Astrocyte (in vitro differentiated cells and primary cell): ENCODE measurements at places on chromosomes 1 and 21.

DNA sequence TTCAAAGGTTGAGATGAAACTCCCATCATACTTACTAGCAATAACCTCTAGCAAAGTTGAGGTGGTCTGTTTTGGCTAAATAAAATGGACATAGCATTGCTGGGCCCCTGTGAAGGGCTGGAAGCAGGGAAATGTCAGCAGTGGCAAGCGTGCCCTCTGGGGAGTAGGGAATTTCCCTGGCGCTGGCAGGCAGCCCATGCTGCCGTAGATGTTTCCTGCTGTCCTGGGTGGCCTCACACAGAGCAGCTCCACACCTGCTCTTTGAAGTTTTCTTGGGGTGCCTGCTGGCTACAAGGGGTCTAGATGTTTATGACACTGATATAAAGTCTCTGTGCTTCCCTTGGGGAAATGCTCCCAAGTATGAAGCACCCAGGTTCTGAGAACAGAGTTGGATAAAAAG lies 30.2 kb downstream of the ADARB1 start:
- DNase-seq: no peak

- DNase-seq: no peak
Measured at GRCh38 chr1:208714323-208714722, 470.1 kb upstream of the PLXNA2 start.

DNA sequence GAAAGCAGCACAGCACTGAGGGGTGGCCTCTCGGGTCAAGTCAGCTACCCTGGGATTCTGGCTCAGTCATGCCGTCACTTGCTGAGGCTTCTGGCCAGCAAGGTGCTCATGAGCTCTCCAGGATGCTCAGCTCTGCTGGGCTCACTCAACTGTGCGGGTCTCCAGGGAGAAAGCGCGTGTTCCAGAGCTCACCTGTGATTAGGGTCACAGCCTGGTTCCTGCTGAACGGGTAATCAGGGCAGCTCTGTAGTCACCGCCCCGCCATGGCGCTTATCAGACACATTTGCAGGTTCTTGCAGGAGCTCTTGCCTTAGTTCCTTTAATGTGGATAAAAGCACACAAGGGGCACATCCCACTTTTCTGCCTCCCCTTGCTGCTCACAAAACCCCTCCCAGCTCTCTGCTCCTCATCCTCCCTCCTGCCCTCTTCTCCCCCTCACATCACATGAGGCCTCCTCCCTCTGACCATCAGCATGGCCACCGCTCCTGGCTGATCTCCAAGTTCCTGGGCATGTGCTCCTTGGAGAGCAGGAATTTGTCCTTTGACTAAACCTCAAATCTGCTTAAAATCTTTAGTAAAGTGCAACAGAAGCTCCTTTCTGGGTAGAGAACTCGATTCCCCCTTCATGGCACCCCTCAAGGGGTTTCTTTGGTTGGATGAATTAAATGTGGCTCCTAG lies 2.0 kb downstream of the PCP4 start:
- no peak for DNase-seq

GRCh38 chr1:207156095-207156494 lies 52.1 kb downstream of the C4BPA start:
- no peak for DNase-seq

DNA sequence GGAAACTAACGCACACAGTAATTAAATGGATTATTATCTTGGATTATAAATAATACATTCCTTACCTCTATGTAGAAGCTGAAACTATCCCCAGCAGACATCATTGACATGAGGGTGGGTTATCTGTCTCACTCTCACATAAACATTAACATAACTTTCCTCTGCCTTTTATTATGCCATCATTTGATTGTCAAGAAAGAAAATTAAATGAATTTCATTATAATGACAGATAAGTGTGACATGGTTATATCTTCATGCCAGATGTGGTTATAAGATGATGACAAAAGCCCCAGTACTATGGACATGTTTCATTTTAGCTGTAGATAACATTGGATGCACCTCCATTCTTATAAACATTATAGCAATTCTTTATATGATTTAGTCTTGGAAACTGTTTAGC lies 476.5 kb downstream of the KCNT2 start:
- no peak for DNase-seq

DNA sequence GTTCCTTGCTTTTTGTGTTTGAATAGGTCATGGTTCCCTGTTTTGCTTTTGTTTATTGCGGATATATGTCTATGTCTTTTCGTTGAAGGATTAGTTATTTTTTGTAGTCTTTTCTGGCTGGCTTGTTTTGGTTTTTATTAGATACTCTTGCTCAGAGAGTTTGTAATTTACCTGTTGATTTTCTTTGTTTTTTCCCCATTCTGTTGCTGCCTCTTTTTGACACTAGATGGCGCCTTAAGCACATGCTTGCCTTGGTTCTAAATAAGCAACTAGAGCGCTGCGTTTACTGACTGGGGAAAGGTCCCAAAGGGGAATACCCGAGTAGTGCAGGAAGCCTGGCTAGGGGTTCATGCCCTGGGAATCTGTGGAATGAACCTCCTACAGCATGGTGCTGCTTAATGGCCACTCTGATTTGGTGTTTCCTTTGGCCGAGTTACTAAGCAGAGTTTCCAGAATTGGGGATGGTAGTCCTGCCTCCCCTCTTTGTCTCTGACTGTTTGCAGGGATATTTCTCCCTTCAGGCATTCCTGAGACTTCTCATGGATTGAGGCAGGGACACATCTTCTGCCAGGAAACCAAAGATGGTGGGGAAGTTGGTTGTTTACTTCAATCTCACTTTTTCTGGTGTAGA lies 143.2 kb downstream of the PTPRU start:
- DNase-seq: peak; percentile 6

GRCh38 chr1:25977801-25978200 lies 20.1 kb downstream of the PAFAH2 start:
- no peak for DNase-seq

DNA sequence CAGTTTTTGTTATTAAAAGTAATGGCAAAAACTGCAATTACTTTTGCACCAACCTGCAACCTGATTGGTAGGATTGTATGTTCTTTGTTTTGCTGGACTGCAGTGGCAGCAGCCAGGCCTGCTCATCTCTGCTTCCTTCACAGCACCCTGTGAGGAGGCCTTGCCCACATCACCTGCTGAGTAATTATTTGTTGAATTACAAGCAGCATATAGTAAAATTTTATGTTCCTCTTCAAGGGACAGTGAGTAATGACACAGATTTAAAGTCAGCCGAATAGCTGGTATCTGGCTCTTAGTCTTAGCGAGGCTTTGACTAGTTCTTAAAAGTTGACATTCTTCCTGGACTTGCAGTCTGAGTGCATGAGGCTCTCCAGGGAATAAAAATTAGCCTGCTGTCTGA lies 435.1 kb downstream of the PRDM2 start:
- no peak for DNase-seq

GRCh38 chr1:73839922-73840321 lies 358.1 kb downstream of the LRRIQ3 start:
- no peak for DNase-seq

- no peak for DNase-seq
Measured at GRCh38 chr1:14693949-14694348, 95.5 kb downstream of the KAZN start.

DNA sequence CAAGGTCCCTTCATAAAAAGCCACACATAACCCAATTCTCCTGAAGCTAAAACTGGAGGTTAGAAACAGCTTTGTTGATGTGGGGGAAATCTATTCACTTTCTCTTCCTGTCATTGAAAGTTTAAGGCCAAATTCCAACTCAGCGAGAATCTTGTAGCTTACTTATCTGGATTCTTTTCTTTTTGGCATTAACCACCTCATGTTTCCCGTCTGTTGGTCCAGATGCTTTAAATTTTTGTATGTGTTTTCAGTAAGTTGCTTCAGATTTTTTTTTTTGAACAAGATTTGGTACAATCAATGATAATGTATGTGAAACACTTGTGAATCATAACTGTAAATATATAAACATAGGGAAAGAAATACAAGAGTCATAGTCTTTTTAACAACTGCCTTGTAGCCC lies 33.7 kb upstream of the NEK7 start:
- DNase-seq: peak; percentile 93

DNA sequence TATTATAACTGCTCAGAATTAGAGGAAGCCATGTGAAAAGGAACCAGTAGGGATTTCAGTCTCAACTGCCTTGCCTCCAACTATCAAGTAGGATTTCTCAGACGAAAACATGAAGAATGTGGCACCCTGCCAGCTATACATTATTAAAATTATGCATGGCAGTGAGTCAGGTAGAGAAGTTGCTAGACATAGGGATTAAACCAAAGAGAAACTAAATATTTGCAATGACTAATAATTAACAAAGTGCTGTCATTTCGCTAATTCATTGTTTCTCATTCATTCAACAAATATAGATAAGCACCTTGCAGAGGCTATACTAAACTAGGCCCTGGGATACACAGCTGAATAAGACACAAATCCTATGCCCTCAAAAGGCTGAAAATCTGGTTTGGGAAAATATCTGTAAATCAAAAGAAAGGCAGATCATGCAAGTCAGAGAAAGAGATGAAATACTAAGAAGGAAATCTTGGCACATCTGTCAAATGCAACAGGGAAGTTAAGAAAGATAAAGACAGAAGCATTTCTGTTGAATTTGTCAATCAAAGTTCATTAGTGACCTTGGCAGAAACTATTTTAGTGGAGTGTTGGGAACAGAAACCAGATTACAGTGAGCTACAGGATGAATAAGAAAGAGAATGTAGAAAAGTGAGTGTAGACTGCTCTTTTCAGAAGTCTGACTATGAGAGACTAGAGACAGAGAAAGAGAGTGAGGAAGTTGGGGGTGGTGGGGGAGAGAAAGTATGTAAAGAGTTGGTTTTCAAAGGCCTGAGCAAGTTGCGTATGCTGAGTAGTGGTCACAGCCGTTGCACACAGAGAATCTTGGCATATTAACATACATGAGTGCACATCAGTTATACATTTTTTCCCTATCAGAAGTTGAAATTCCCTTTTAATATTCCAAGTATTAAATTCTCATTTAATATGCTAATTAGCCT lies 14.7 kb upstream of the NBPF11 start:
- DNase-seq: no peak

DNA sequence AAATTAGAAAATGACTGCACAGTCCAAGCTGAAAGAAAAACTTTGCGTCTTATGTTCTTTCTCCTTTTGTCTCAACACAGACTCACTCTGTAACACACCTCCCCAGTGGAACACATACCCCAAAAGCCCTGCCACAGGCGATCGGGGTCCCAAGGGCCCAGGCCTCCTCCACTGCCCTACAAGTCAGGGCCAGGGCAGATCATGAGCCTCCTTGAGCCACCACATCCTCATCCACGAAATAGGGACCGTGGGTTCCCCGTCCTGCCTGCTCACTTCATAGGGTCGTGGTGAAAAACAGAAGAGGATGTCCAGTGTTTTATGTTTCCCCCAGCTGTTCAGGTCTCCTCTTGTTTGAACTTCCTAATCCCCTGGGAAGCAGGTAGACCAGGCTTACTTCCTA lies 116.7 kb downstream of the KCNN3 start:
- DNase-seq: no peak

GRCh38 chr1:67668660-67669059 lies 16.3 kb upstream of the GADD45A start:
- DNase-seq: no peak

- DNase-seq: no peak
Measured at GRCh38 chr1:182196897-182197870, 135.7 kb upstream of the ZNF648 start.

GRCh38 chr1:238226810-238227209 lies 336.1 kb upstream of the ZP4 start:
- DNase-seq: no peak

DNA sequence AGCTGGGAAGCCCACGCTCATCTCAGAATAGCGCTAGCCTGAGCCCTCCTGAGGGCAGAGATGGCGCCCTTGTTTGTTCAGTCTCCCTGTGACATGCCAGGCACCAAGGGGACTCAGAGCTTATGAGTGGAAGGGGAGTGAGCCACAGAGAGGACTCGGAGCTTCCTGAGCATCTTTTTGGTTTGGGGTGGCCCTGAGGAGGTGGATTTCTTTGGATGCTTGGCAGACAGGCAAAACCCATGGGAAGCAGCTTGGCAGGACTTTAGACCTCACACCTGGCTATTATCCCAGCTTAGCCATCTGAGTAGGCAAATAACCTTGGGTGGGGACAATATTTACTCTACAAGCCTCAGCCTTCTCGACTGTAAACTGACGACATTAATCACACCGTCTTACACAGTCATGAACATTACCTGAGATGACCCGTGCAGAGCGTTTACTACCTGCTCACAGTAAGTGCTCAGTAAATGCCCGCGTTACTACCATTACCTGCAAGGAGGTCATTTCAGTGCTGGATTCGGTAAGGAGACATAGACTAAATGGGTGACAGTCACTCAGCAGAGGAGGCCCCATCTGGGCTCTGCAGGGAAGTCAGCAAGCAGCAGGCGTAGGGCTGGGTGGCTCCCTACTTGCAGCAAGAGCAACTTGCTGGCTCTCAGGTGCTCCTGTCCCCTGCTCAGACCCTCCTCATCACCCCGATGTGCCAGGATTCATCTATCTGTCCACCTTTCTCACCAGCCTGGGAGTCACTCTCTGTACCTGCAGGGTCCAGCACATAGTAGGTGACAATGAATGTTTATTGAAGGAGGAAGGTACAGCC lies 54.9 kb downstream of the KLHDC7A start:
- DNase-seq: no peak

GRCh38 chr1:180816132-180816531 lies 96.6 kb upstream of the KIAA1614 start:
- DNase-seq: no peak

DNA sequence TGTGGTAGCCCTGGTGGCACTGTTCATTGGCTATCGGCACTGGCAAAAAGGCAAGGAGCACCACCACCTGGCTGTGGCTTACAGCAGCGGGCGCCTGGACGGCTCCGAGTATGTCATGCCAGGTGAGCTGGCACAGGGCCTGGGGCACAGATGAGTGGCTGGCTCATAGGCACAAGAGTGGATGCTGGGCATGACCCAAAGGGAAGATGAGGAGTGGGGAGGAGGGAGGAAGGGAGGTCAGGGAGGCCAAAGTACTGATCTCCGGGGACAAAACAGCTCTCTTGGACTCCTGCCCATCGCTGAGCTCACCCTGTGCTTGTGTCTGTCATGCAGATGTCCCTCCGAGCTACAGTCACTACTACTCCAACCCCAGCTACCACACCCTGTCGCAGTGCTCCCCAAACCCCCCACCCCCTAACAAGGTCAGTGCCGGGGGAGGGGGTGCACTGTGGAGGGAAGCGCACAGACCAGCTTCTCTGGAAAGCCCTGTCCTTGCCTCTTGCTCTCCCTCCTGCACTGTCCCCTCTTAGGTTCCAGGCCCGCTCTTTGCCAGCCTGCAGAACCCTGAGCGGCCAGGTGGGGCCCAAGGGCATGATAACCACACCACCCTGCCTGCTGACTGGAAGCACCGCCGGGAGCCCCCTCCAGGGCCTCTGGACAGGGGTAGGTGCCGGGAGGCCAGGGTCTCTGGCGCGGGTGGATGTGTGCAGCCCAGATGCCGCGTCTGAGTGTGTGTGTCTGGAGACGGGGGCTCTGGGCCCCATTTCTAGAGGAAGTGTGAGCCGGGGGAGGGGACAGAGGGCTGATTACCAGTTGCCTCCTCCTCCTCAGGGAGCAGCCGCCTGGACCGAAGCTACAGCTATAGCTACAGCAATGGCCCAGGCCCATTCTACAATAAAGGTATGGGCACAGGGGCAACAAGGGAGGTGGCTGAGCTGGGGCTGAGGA lies 7.3 kb upstream of the LRRC71 start:
- no peak for DNase-seq

- no peak for DNase-seq
Measured at GRCh38 chr1:215489771-215490565, 77.1 kb upstream of the KCTD3 start.

- DNase-seq: no peak
Measured at GRCh38 chr1:70465911-70466310, 54.8 kb downstream of the CTH start.
